Stimulated activated CD4-positive, alpha-beta T cell treated with anti-CD3 and anti-CD28 coated beads, Interleukin-12 subunit alpha, Interleukin-12 subunit beta, amount 100 ng/mL, for 24 hours (primary cell): ENCODE measurements at places on chromosomes 12 and 14.

- DNase-seq = peak; percentile 74
Observed at GRCh38 chr12:7933255-7933726, 2.7 kb downstream of the SLC2A3 start.

DNA sequence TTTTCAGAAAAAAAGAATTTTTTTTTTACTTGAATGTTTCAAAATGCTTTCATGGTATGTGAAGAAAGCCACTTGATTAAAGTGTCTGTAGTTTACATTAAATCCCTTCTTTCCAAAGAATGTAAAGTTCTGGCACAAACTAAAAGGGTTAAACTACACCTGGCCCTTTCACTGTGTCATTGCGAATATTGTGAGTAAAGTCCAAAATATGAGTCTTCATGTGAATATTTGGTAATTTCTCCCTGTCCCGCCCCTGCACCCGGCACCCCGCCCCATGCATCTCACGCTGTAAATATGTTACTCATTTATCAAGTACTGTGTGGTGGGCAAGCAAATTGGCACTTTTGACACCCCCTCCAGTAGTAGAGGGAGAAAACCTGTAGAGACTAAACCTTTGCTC is 274.7 kb downstream of the TTC6 start:
- no peak for DNase-seq

DNA sequence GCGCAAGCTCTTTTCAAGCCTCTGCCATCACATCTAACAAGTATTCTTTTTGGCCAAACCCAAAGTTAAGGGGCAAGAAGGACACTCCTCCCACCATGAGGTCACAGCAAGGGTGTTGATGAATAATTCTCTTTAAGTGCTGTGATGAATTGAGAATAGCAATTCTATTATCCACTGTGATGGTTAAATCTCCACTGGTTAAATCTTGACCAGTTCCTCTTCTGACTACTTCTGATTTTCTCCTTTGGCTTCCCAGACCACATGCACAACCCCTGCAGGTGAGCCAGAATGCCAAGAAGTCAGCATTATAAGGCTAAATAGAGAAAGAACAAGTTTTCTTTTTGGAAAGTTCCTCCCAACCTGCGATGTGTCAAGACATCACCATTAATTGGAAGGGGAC is 90.6 kb upstream of the BCL2L14 start:
- no peak for DNase-seq

- DNase-seq = no peak
Observed at GRCh38 chr12:105256011-105256410, 20.0 kb upstream of the APPL2 start.

DNA sequence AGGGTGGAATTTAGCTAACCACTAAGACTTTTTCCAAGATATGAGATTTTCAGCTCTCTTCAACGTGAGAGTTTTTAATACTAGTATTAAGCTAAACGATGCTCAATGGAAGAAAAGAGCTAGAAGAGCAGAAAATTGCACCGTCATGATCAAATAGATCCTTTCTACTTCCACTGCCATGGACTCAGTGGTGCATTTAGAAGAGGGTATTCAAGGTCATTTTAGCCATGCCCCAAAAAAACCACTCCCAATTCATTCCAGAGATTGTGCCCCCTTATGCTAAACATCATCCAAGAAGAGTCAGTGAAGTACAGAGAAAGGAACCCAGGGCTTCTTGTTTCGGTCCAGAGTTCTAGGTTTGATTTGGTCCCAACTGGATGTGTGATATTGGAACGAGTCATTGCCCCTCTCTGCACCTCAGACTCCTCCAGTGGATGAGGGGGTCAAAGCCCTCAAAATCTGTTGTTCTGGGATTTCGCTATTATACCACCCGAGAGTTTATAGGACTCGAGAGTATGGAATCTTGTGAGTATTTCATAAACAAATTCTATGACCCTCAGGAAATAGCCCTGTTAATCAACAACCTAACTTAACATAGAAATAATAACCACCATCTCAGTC is 55.2 kb downstream of the DAD1 start:
- DNase-seq = no peak

- DNase-seq = no peak
Observed at GRCh38 chr14:66069830-66070541, 416.2 kb upstream of the CCDC196 start.

DNA sequence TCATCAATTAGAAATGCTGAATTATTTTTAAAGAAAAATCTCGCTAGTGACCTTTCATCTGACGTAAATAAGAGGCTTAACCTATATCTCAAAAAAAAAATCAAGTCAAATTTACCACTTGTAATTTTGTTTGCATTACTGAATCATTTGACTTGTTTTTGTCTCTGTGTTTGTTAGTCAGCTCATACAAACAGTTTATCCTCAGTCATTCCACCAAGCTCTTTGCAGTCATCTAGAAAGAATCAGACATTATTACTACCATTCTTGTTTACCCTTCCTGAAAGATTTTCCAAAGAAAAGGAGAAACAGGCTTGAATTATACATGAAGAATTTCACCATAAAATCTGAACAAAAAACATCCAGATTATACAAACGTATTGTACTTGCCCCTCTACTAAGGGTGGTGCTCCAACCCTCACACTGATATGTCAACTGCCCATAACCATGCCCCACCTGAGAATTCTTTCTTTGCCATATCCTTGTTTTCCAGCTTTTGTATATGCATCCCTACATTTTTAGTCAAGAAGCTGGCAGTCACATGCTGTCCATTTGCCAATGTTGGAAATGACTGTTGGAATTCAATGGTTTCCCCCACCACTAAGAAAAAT is 257.2 kb downstream of the PAWR start:
- no peak for DNase-seq

DNA sequence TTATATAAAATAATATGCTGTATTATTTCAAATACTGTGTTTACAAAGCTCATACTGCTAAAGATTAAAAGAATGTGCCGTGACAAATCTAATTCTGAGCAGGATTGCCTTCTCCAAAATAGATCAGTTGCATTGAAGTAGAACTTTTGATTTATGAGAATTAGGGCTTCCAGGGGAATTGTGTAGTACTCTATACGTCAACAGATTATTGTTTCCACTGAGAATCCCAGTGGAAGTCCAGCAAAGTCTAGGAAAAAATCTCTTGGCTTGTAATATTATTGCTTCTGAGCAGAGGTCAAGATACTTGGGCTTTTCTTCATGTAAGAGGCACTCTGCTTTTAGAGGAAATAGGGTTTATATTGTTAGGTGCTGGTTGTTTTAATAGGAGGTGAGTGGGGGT is 133.9 kb downstream of the TRHDE start:
- DNase-seq = no peak
